ENCODE measurements at places on chromosomes 2 and 18.

DNA sequence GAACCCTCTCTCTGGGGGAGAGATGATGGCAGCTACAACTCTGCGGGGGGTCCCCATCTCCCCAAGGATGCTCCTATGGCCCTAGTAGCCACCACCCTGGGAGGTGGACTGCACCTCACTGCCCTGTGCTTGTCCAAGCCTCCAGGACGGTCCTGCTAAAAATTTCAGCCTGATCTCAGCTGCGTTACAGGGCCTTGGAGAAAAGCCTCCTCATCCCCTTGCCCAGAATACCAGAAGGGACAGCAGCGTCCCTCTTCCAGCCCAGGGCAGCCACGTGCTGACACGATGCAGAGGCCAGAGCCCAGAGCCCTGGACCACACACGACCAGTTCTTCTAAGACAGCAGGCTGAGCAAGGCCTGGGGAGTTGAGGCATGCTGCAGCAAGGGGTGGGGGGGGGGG, 81.9 kb downstream of the GFPT1 start:
- DNase-seq: no peak

DNA sequence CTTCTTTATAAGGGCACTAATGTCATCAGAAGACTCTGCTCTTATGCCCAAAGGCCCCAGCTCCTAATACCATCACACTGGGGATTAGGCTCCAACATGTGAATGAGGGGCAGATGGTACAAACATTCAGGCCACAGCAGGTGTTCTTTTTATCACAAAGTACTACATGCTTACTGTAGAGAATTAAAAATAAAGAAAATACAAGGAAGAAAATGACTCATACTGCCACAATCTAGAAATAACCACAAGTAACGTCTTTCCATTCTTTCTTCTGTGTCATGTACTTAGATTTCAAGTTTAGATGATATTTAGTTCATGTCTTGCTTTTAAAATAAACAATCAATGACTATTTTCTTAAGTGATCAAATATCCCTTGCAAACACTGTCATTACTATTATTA, 100.3 kb upstream of the NEDD4L start:
- DNase-seq: no peak

DNA sequence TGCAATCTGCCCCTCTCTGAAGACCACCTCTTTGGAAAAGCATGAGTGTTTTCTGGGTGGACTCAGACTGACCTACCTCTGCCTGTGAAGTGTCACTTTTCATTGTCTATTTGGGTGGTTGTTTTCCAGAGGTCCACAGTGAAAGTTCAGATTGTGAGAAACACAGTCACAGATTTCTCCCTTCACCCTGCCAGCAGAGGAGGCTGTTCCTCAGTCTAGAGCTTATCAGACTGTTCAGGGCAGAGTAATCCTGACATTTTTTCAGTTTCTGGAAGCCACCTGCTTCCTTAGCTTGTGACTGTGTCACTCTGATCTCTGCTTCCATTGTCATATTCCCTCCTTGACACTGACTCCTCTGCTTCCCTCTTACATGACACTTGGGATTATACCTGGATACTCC, 55.4 kb upstream of the RMP24 start:
- no peak for DNase-seq

DNA sequence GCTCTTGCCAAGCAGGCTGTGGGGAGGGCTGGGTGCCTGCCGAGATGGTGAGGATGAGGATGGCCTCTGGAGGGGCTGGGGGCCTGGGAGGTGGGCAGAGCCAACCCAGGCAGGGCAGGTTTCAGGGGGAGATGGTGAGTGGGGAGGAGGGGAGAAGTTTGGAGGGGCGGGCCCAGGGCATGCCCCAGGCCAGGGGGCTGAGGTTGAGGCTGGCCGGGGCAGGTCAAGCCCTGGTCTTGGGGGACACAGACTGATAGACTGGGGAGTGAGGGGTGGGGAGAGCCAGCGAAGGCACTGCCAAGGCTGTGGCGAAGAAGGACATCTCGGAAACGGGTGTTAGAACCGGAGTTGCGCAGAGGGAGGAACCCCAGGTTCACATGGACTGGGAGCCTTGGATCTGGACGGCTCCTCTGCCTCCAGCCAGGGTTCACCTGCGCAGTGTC, 12.6 kb downstream of the CAPN10 start:
- no peak for DNase-seq

GRCh38 chr2:166074430-166074829, 53.4 kb downstream of the SCN1A start:
- no peak for DNase-seq

DNA sequence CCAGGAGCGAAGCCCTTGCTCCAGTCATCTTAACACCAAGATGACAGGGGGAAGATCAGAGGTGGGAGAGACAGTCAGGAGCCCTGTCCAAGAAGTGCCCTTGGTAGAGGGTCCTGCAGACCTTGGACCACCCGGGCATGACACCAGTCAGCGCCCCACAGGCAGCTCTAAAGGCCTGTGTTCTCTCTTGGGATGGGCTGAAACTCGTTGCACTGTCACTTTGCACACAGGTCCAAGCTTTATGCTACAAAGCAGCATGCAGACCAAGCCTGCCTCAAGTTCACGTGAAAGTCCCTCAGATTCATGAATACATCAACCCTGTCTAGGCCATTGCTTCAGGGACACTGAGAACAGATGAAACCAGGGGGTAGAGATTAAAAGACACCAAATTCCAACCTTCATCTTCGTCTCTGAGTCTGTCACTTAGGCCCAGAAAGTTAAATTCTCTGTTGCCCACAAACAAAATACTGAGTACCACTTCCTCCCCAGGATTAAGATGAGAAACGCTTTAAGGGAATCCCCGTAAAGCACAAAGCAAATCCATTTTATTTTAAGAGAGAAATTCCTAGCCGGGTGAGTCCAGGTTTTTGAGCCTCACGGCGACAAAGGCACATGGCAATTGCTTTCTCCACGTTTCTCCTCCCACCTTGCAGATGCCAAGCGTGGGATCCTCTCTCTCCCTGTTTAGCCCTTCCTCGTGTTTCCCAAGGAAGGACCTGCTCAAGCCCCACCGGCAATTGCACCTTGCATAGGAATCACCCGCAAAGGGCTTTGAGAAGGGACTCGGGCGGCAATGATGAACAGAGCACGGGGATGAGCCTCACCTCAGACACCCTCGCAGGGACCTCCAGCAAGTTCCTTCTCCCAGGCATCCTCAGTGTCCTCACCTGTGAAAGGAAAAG, 75.0 kb upstream of the ID2 start:
- DNase-seq: no peak

DNA sequence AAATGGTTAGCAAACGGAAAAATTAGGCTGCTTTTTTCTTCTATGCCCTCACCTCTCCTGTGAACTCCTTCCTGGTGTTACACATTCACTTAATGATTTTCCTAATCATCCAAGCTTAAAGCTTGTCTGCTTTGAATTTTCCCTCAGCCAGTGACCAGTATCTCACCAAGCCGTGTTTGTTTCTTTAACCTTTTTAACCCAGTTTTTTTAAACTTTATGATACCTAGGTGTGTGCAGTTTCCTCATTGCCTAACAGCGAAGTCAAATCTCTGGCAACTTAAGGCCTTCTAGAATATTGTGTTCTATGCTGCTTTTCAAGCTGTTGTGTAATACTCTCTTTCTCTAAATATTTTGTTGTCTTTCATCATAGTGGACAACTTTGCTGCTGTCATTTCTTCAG, 113.0 kb downstream of the PIK3C3 start:
- no peak for DNase-seq

DNA sequence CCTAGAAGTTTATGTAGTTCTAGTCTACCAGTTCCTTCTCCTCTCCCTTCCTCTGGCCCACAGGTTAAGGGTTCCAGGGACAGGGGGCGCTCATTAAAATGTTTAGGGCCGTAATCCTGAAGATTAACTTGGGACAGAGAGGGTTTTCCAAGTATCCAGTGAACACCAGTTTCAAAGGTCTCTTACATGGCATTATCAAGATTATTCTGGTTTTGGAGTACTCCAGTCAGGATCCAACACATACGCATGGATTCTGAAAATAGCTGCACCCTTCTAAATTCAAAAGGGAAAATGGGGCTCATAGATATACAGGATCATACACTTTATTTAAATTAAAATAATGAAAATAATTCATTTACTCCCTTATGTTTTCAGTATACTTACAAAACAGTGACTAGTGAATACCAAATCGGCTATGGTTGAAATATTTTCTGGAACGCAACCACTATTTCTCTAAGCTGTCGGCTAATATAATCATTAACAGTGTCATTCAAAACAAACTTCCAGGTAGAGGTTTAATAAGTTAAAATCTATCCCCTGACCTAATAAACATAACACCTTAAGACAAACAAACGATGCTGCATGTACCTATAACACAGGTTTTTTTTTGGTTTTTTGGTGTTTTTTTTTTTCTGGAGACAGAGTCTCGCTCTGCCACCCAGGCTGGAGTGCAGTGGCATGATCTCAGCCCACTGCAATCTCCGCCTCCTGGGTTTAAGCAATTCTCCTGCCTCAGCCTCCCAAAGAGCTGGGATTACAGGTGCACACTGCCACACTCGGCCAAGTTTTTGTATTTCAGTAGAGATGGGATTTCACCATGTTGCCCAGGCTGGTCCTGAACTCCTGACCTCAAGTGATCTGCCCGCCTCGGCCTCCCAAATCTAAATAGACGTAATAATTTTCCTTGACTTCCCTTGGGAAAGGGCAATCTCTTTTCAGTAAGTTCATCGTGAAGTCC, 44.7 kb downstream of the MGAT4A start:
- DNase-seq: no peak
